ENCODE measurements at places on chromosomes 11 and 22.

- no peak for DNase-seq
Measured at GRCh38 chr11:36427876-36428275, 82.2 kb downstream of the TRAF6 start.

GRCh38 chr22:47849576-47849975, 1087.1 kb downstream of the TBC1D22A start:
- no peak for DNase-seq

- DNase-seq = no peak
Measured at GRCh38 chr11:97019754-97020153, 629.9 kb downstream of the JRKL start.

DNA sequence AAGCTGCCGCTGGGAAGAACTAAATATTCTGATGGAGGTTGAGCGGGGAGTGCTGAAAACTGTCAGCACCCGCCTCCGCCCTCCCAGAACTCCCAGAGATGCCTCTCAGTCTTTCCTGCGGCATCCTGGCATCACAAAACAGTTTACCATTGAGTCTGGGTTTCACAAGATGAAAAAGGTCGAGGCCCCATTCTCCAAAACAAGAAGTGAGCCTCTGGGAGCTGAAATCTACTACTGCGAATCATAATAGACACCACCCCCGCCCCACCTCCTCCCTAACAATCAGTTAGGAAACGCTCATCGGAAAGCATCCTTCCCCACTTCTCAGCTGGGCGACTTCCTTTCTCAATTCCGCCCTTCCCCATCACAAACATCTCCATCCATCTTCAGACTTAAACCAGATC, 1.0 kb downstream of the SUN2 start:
- DNase-seq = no peak

GRCh38 chr22:42685941-42686653, 34.6 kb downstream of the A4GALT start:
- DNase-seq = no peak

DNA sequence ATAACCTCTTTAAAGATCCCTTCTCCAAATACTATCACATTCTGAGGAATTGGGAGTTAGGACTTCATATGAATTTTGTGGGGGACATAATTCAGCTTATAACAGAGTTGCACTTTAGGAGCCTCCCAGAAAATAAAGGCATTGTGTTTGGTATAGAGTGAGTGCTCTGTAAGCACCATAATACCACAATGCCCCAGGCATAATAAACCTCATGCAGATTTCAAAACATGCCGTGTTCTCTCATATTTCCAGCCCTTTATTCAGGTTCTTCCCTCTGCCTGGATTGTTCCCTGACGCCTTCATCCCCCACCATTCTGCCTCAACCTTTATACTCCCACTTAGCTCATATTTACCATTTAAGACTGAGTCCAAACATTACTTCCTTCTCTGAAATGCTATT, 398.8 kb upstream of the FAT3 start:
- DNase-seq = no peak

GRCh38 chr11:111350811-111351210, 28.3 kb downstream of the POU2AF1 start:
- no peak for DNase-seq

DNA sequence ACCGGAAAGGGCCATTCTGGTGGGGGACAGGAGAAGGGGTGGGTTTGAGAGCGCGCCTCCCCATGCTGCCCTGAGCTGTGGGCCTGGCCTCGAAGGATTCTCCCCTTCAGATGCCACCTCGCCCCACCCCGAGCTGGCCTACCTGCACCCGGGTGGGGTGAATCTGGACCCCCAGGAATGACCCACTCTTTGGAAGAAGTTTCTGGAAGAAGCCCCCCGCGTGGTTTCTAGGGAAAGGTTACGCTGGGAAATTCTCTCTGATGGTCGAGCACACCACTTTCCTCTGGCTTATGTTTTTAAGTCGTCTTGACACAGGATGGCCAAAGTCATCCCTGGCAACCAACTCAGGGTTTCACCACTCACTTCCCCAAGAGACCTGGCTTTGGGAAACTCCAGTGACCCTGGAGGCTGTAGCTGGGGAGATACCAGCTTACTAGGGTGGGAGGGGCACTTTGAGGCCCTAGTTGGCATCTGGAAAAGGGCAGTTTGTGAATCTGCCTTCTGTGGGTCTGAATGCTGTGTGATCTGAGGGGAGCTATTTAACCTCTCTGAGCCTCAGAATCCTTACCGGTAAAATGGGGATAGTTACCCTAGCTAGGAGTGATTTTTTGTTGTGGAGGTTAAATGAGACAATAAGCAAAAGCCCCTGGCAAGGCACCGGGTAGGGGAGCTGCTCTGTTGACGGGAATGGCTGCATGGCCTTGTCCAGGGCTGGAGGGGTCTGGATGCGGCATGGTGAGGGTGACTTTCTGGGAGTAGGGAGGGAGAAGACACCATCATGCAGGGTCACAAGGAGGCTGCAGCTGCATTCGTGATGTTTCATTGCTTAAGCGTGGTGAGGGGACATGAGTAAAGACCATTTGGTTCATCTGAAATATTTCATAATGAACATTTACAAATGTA, 45.3 kb upstream of the ACCSL start:
- no peak for DNase-seq

DNA sequence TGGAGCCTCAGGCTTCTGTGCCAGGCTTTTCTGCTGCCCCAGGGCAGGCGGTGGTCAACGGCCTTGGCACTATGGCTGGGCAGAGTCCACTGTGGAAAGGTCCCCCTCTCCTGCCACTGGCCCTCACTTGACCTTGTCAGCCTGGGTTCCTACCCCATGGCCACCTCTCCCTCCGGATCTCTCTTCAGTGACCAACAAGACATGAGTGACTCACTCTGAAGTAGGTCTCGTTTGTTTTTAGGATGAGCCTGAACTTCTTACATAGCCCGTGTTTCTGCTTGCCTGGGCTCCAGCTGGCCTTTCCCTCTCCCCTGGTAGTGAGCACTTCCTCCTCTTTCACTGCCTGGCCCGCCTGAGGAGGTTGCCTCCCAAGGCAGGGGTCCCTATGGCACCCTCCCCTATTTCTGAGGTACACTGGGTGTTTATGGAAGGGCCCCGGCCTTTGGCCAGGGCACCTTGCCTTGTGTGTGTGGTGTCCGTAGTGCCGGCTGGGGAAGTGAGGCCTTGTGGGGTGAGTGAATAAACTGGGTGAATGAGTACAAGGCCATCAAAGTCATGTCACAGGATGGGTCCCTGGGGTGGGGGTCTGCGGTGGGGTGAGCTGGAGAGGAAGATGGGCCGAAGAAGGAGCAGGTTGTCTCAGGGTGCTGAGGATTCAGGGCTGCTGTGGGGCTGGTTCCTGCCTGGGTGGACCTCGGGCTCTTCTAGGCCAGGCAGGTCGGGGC, 5.0 kb downstream of the SHANK3 start:
- no peak for DNase-seq

DNA sequence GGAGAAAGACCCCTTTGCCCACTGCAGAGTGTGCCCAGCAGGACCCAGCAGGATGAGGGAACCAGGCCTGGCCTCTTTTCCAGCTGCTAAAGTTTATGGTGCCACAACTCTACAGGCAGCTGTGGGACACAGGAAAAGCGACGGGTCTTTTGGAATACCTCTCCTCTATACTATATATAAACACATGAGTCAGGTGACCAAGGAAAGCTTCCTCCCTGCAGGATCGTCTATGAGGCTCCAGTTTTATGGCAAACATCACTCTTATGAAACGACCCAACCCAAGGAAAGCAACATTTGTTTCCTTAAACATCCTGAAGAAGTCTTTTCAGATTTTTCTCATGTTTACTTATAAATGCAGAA, 102.8 kb upstream of the AKIP1 start:
- no peak for DNase-seq

DNA sequence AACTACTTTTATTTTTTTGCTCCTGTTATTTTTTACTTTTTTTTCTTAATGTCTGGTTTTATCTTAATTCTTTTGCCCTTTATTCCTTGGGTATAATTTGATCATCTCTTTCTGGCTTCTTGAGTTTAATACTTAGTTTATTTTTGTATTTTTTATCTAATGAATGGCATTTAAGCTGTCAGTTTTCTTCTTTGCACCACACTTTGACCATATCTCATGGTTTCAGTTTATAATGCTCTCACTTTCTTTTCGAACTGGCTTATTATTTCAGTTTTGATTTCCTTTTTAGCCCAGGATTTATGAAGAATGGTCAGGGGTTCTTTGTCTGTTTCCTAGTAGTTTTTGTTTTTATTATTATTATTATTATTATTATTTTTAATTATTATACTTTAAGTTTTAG, 48.3 kb downstream of the QSER1 start:
- no peak for DNase-seq

GRCh38 chr11:6418557-6419008, 311 bp downstream of the APBB1 start:
- no peak for DNase-seq

DNA sequence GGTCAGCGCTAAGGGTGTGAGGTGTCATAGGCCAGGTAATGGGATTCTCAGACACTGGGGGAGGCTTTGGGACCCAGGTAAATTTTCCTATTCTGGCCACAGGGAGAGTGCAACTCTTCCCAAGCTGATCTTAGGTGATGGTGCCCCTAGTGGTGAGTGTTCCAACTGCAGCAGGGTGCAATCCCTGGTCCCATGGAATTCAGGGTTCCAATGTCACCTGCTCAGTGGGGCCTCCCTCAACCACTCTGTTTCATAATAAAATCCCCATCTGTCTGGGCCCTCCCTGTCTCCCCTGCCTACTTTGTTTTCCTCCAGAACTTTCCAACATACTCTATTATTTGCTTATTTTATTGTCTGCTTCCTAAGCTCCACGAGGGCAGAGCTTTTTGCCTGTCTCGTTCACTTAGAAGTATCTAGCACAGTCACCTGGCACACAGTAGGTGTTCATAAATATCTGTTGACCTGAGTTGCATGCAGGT, 2.9 kb upstream of the SGSM1 start:
- DNase-seq = no peak

GRCh38 chr11:67561971-67562619, 21.5 kb upstream of the GSTP1 start:
- peak; percentile 72 for DNase-seq

GRCh38 chr22:47355776-47356510, 593.5 kb downstream of the TBC1D22A start:
- no peak for DNase-seq

GRCh38 chr11:827897-828192, at the start of gene CRACR2B:
Gene CRACR2B, plus strand, starts transcription at chr11:827919. Its CDS starts 689 bp downstream, at chr11:828608.
- no peak for DNase-seq

- DNase-seq = no peak
Measured at GRCh38 chr11:110097459-110098012, 4.3 kb downstream of the ZC3H12C start.

DNA sequence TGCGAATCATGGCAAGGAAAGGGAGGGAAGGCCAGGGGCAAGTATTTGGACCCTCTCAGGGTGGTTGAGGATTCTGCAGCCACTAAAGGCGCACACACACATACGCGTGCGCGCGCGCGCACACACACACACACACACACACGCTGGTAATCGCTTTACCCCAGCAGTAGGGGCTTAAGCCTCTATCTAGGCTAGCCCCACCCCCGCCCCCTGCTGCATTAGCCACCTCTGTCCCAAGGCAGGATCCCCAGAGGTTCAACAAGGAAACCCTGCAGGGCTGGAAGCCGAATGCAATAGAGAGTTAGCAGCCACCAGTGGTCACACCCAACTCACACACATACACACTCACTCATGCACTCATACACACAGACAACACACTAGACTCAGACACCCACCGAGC, 28.6 kb upstream of the ELFN2 start:
- DNase-seq = no peak

DNA sequence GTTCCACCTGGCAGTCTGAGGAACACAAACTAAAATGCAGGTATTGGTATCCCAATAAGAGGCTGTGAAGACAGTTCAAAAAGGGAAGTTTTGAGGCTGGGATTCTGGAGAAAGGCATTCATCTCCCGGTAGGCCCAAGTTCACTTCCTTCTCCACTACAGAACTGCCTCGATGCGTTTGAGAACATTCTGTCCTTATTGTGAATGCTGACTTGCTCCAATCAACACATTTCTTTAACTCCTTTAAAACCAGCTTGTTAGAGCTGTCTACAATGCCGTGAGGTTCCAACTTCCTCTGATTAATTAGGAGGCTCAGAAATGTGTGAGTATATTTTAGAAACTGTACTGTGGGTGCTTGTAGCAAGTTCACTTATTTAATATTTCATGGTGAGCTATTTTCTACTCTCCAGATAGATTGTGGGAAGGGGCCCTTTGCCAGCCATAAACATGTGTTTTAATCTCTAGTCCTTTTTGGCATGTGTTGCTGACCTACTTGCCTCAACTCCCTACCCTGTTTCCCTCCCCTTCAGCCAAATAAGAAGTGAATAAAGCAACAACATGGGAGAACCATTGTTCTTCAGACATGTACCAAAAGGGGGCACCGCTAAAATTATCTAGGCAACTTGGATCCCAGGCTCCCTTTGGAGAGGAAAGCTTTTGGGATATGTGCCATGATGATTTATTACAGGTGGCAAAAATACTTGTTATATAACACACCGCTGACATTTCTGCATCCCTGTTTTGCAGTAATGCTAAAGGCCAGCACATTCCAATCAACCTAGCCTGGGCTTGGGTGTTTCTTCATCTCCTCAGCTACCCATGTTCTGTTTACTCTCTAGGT, 245.6 kb downstream of the BLID start:
- DNase-seq = no peak

DNA sequence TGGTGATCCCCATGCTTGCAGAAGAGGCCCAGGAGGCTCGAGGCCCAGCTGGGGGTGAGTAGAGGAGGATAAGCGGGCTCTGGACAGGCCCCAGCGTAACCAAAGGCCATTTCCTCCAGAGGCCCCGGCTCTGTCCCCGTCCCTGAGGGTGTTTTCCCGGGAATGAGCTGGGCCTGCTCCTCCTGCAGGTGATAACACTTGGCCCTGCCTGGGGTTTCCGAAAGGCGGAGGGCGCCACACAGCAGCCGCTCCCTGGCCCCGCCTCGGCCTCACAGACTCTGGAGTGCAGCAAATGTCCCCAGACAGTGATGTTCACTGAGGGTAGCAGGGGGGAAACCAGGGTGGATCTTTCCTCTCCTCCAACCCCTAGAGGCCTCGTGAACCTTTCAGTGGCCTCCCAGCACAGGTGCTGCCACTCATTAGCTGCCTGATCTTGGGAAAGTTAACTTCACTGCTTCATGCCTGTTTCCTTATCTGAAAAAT, 10.5 kb upstream of the MGAT3 start:
- DNase-seq = peak; percentile 47

GRCh38 chr11:88363648-88364065, 26.1 kb upstream of the CTSC start:
- no peak for DNase-seq

DNA sequence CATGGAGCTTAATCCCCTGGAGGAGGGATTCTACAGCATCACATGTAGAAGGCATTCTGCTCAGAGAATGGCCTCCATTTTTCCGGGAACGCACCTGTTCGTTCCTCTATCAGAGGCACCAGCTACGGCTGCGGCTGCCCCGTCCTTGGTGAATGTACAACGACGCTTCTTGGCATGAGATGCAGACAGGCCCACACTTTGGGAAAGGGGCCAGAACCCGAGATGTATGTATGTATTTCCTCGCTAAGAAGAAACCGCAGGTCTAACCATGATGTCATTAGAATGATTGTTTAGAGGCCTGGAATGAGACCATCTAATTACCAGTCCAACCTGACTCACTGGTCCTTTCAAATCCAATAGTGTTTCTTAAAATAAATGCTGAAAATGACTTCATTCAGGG, 1293.4 kb downstream of the TBC1D22A start:
- no peak for DNase-seq

- no peak for DNase-seq
Measured at GRCh38 chr22:37545703-37546436, 14.4 kb upstream of the CDC42EP1 start.
